ENCODE measurements at places on chromosomes 3 and 15. TPM values are rescaled to one million over a fixed set of nuclear protein-coding genes. Genes with fewer than 3 reads are reported as not detected.

Gene FBXW12
- total RNA-seq, result not detected

DNA sequence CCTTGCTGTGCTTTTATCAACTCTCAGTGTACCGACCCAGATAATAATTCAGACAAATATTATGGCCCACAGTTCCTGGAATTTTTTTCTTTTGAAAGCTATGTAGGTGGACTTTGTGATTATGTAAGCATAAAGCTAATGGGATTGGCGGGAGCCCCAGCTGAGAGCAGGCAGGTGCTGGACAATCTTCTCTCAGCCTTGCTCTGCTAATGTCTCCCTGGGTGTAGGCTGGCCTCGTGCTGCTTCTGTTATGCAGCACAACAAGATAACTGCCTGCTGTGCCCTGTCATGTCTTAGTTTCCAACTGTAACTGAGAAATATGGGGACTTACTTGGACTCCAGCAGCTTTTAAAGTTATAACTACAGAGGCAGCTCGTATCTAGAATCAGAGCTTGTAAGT lies 415.0 kb downstream of the PDCD6IP start:
- no peaks in the 10 kb centered on the region for H3K36me3 ChIP-seq
- no peak for DNase-seq
- H3K27me3 ChIP-seq, result no peaks in the 10 kb centered on the region
- H3K4me1 ChIP-seq, result no peaks in the 10 kb centered on the region
- no peak overlapping the region for H3K4me3 ChIP-seq
- H3K27ac ChIP-seq, result no peak overlapping the region

Gene ALS2CL
- total RNA-seq, result 8.3 TPM

DNA sequence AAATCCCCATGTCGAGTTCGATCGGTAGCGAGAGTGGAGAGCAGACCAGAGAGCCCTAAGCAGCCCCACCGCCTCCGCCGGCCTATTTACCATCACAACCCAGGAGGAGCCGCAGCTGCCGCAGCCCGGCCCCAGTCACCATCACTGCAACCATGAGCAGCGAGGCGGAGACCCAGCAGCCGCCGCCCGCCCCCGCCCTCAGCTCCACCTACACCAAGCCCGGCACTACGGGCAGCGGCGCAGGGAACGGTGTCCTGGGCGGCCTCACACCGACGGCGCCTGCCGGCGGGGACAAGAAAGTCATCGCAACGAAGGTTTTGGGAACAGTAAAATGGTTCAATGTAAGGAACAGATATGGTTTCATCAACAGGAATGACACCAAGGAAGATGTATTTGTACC lies 89.5 kb upstream of the TPM1 start:
- no peak overlapping the region for H3K4me3 ChIP-seq
- H3K4me1 ChIP-seq, result peaks cover 10% of the 10 kb centered on the region
- no peak overlapping the region for H3K27ac ChIP-seq
- H3K36me3 ChIP-seq, result no peaks in the 10 kb centered on the region
- DNase-seq, result no peak

- peak; percentile 65 for DNase-seq
- no peaks in the 10 kb centered on the region for H3K36me3 ChIP-seq
- H3K27me3 ChIP-seq, result no peaks in the 10 kb centered on the region
- H3K4me1 ChIP-seq, result no peaks in the 10 kb centered on the region
- peak overlapping the region; percentile 92 for H3K27ac ChIP-seq
- no peak overlapping the region for H3K4me3 ChIP-seq
Observed at GRCh38 chr3:30437171-30437601, 169.2 kb upstream of the TGFBR2 start.

Gene UBL7
- total RNA-seq, result 65.4 TPM

DNA sequence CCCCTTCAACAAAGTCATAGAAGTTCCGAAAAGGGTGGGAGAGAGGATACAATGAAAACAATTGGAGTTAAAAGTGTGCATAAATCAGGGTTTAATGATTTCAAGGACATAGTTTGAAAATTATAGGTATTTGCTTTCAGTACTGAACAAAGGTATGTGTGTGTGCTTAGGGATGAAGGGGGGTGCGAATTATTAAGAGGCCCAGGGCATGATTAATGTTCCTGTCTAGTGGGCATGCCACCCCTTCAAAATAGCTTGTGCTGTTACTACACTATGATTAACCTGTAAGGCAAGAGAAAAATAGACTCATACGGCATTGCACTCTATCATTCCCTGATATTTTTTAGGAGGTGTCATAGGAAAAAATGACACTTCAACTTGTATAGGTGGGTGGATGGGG lies 731.6 kb downstream of the NAALADL2 start:
- H3K27me3 ChIP-seq, result no peaks in the 10 kb centered on the region
- H3K36me3 ChIP-seq, result no peaks in the 10 kb centered on the region
- DNase-seq, result no peak
- H3K4me3 ChIP-seq, result no peak overlapping the region
- no peaks in the 10 kb centered on the region for H3K4me1 ChIP-seq

- no peak overlapping the region for H3K4me3 ChIP-seq
- H3K27ac ChIP-seq, result no peak overlapping the region
- DNase-seq, result no peak
- H3K4me1 ChIP-seq, result no peaks in the 10 kb centered on the region
Observed at GRCh38 chr3:99429502-99429901, 208.9 kb upstream of the COL8A1 start.

DNA sequence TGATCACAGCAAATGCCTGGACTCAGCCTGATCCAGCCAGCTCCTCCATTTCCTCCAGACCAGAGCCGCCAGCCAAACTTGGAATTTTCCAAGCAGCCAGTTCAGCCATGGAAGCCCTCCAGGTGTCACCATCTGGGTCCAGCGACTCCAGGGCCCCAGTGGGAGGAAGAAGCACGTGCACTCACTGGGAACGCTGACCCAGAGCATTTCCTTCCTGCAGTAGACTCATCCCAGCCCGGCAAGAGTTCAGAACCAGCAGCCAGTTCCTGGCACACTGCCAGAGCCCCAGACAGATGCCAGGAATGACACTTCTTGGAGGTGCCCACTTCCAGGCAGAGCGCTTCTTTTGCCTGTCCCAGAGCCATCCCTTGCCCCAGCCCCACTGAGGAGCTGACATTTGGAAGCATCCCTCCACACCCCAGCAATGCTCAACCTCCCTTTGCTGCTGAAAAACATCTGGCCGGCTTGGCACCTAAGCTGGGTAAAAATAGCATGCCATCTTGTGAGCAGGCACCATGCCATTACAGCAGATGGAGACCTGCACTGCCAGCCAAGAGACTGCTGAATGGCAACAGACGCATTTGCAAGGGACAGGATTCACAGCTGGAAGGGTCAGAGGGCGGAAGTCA lies 460.3 kb upstream of the PROK2 start:
- H3K36me3 ChIP-seq, result no peaks in the 10 kb centered on the region
- peak; percentile 62 for DNase-seq
- H3K27ac ChIP-seq, result no peak overlapping the region
- no peaks in the 10 kb centered on the region for H3K4me1 ChIP-seq

- no peak overlapping the region for H3K4me3 ChIP-seq
- H3K27me3 ChIP-seq, result no peaks in the 10 kb centered on the region
- H3K27ac ChIP-seq, result no peak overlapping the region
- DNase-seq, result no peak
Observed at GRCh38 chr3:146884296-146884695, 279.1 kb upstream of the PLSCR5 start.

DNA sequence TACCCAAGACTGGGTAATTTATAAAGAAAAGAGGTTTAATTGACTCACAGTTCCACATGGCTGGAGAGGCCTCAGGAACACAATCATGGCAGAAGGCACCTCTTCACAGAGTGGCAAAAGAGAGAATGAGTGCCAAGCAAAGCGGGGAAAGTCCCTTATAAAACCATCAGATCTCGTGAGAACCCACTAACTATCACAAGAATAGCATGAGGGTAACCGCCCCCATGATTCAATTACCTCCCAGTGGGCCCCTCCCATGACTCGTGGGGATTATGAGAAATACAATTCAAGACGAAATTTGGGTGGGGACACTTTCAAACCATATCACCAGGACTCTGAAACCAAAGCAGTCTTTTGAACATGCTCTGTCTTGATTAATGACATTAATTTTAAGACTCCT lies 7.0 kb downstream of the RTP3 start:
- H3K36me3 ChIP-seq, result no peaks in the 10 kb centered on the region
- H3K27me3 ChIP-seq, result no peaks in the 10 kb centered on the region
- no peak overlapping the region for H3K4me3 ChIP-seq
- no peak overlapping the region for H3K27ac ChIP-seq

Gene DLEC1
- total RNA-seq, result 0.22 TPM

- no peaks in the 10 kb centered on the region for H3K36me3 ChIP-seq
- H3K4me3 ChIP-seq, result no peak overlapping the region
- DNase-seq, result no peak
- H3K27ac ChIP-seq, result no peak overlapping the region
Observed at GRCh38 chr15:90519688-90520087, 10.0 kb upstream of the CRTC3 start.

Gene CAMKV
- total RNA-seq, result not detected

Gene TMCO5A
- not detected for total RNA-seq

- no peaks in the 10 kb centered on the region for H3K36me3 ChIP-seq
- H3K4me1 ChIP-seq, result no peaks in the 10 kb centered on the region
- peak overlapping the region; percentile 52 for H3K27ac ChIP-seq
- H3K27me3 ChIP-seq, result no peaks in the 10 kb centered on the region
- no peak overlapping the region for H3K4me3 ChIP-seq
Observed at GRCh38 chr3:191350396-191351090, 20.2 kb upstream of the UTS2B start.

DNA sequence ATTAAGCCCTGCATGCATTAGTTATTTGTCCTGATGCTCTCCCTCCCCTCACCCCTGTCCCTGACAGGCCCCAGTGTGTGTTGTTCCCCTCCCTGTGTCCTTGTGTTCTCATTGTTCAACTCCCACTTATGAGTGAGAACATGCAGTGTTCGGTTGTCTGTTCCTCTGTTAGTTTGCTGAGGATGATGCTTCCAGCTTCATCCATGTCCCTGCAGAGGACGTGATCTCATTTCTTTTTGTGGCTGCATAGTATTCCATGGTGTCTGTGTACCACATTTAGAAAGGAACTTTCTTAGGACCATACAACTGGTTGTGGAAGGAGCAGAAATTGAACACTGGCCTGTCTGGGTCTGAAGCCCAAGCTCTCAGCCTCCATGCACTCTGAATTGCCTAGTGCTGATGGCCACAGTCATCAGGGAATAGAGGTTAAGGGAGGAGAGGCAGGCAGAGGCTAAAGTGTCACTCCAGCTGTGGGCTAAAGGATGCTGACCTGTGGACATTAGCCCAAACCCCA lies 138.5 kb downstream of the FNDC3B start:
- H3K36me3 ChIP-seq, result no peaks in the 10 kb centered on the region
- no peak overlapping the region for H3K27ac ChIP-seq

- no peak overlapping the region for H3K4me3 ChIP-seq
- peaks cover 4% of the 10 kb centered on the region for H3K36me3 ChIP-seq
- no peak for DNase-seq
- H3K4me1 ChIP-seq, result peaks cover 17% of the 10 kb centered on the region
- peak overlapping the region; percentile 38 for H3K27ac ChIP-seq
Observed at GRCh38 chr3:146072061-146072460, 88.9 kb downstream of the PLOD2 start.

GRCh38 chr15:85534031-85534430 lies 153.6 kb downstream of the AKAP13 start:
- no peak for DNase-seq
- peak overlapping the region; percentile 15 for H3K27ac ChIP-seq
- peaks cover 51% of the 10 kb centered on the region for H3K4me1 ChIP-seq

Data from right atrium auricular region (tissue), 2 donors.